CD4-positive, alpha-beta T cell treated with Interleukin-2 at 100 ng/mL for 4 hours (primary cell): ENCODE measurements at places on chromosomes 1 and 21.

- DNase-seq: no peak
These were observed 183.2 kb downstream of the TRABD2B start for GRCh38 chr1:47813970-47814369.

DNA sequence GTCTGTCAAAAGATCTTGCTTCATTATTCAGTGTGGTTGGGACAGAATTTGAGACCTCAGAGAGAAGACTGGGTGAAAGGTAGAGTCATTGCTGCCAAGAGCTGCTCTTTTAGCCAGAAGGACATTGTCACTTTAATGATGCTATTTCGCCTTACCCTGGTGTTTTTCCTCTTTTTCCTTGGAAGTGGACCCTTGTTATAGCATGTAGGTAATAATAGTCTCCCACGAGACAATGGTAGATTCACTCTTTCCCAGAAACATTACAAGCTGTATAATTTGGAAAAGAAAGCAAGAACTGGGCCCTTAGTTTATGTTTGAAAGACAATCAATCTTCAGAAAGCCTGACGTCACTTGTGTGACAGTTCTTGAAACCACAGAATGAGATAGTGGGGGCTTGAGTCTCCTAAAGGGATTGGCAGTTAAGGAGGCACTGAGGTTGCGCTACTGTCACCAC, 3.8 kb downstream of the SERTAD4 start:
- no peak for DNase-seq

DNA sequence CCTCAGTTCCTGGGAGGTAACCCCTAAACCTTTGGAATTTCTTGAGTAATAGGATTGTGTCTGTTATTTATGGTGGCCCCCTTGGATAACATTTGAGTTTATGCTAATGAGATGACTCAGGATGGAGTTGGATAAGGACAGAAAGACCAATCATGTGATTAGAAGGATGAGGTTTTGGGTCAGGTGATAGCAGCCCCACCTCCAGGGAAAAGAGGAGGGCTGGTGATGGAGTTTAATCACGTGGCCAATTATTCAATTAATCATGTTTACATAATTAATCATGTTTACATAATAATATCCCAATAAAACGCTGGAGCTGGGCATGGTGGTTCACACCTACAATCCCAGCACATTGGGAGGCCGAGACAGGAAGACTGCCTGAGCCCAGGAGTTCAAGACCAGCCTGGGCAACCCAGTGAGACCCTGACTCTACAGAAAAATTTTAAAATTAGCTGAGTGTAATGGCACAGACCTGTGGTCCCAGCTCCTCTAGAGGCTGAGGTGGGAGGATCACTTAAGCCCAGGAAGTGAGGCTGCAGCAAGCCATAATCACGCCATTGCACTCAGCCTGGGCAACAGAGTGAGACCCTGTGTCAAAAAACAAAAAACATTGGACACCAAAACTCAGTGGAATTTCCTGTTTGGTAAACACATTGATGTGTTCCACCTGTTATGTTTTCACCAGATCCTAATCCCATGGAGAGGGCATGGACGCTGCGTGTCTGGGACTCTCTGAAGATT, 73.3 kb downstream of the NUP210L start:
- no peak for DNase-seq

DNA sequence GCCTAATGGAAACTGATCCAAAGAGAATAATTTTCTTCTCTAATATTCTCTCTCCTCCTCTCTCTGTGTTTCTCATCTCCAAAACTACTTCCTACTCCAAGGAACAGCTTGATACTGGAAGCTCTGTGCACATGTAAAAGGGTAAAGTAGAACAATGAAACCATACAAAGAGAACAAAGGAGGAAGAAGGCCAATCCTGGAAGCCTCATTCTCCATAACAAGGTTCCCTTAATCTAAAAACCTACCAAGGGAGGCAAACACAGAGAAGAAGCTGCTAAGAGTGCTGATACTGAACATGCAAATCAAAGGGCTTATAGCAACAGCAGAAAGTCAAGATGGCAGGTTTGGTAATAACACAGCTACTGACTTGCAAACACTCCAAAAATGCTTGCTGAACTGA, 44.4 kb downstream of the SIPA1L2 start:
- no peak for DNase-seq

GRCh38 chr1:211944733-211945500, 90.4 kb downstream of the INTS7 start:
- no peak for DNase-seq

DNA sequence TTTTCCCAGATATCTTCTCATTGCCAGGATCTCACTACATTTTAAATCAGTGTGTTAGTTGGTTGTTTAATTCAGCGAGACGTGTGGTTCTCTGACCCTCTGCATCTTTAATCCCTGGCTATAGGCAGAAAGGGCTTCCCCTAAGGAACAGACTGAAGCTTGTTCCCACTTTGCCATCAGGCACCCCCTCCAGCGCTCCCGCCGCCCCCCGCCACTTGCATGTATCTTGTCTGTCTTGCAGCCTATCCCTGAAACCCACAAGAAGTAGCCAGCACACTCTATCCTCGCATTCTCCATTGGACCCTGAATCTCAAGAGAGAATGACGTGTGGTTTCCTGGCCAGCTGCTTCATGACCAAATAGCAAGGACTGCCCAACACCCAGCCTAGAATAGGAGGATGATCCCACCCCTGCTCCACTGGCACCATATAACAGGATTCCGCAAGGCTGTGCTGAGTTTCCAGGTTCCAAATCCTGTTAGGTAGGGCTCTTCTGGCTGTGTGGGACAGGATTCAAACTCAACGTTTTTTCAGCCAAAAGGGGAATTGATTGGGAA, 7.8 kb downstream of the CLDN19 start:
- DNase-seq: no peak

- no peak for DNase-seq
These were observed 48.9 kb upstream of the GORAB start for GRCh38 chr1:170483051-170483450.

- DNase-seq: peak; percentile 77
These were observed 17.2 kb upstream of the RLF start for GRCh38 chr1:40143891-40144575.

GRCh38 chr1:84236256-84236655, 65.3 kb upstream of the SAMD13 start:
- no peak for DNase-seq

- no peak for DNase-seq
These were observed 77.3 kb upstream of the AKT3 start for GRCh38 chr1:243927381-243927780.

GRCh38 chr1:19210772-19211549, 895 bp upstream of the UBR4 start:
- DNase-seq: no peak

- no peak for DNase-seq
These were observed 2.2 kb downstream of the CREG1 start for GRCh38 chr1:167551362-167551761.

- DNase-seq: no peak
These were observed at the start of gene FCRLA for GRCh38 chr1:161706482-161707347. TSS of gene FCRLA (plus strand) at chr1:161707229. CDS start at chr1:161707265, 36 bp downstream.

DNA sequence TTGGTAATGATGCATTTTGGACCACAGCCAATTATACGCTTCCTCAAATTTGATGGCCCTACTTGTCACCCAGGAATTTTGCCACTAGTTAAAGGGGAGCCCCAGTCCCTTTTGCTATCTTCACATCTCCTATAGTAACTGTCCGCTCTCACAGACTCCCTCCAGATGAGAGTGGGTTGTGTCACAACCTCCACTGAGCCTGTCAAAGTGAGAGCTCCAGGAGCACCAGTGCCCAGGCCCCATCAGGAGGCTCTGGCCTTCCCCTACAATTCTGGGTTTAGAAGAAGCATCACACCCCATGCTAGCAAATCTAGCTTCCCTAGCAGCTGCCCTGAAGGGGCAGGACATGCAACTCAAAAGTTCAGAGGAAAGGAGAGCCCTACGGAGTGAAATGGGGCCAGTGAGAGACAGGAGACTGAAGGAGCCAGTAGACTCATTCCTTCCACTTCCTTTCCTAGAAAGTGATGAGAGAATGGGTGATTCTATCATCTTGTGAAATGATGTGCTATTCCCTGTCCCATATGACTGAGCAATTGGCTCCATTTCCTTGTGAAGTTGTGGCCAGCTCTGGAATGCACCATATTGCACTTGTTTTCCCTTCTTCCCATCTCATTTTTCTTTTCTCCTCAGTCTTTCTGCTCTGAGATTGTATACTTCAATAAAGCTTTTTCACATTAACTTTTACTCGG, 541.3 kb downstream of the DPYD start:
- no peak for DNase-seq

DNA sequence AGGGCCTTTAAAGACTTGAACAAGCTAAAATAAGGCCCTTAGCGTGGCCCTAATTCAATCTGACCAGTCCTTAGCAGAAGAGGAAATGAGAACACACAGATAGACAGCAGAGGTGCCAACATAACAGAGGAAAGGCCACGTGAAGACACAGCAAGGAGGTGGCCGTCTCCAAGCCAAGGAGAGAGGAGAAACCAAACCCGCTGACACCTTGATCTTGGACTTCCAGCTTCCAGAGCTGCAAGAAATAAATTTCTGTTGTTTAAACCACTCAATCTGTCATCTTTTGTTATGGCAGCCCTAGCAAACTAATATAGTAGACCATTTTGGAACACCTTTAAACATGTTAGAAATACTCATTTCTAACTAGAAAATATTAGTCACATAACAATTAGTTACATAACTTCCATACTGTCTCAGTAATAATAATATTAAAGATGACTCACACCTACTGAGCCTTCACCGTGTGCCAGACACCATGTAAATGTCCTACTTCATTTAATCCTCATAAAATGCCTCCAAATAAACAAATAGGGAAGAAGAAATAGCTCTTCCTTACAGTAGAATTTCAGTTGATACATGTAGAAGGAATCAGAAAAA, 47.9 kb downstream of the S1PR1 start:
- no peak for DNase-seq

GRCh38 chr1:13549521-13549920, 34.1 kb upstream of the PDPN start:
- no peak for DNase-seq

DNA sequence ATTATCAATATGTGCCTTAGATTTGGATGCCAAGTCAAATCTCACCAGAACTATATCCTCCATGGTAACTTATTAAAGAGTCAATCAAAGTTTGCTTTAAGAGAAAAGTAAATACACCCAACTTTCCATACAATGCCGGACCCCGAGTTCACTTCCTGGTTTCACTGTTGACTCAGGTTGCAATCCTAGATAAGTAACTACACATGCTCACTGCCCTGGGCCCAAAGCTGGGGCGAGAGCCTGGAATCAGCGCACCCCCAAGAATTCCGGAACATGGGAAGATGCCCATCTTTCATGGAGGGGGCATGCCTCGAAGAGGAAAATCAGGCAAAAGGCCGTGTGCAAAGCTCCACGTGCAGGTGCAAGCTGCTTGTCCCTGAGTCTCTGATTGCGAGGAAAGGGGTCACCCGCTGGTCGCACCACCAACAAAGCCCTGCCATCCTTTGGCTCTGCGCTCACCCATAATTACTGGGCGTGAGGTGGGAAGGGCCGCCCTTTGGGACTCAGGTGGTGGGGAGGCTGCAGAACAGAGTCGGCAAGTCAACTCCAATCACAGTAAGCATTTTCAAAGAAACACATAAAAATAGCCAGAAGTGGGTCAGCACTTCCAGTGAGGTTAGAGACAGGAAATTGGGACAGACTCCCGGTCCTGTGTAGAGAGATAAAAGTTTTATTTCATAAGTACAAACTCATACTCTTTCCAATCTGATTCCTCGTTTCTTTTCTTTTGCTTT, 167.7 kb downstream of the TOMM20 start:
- DNase-seq: no peak

- DNase-seq: no peak
These were observed 1.6 kb downstream of the TMEM50B start for GRCh38 chr21:33478182-33478581.

DNA sequence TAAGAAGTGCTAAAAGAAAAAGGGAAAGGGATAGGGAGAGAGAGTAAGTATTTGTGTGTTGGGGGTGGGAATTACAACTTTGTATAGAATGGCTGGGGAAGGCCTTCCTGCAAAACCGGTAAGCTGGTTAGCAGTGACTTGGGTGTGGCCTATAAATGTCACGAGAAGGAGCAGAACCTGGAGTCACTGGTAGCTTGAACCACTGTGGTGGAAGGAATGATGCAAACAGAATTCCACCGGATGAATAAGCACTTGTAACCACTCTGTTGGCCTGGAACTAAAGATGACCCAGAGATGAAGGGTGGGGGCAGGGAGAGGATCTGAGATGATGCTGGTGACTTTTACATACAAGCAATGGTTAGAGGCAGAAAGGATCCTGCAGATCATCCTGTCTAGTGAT, 8.9 kb downstream of the XKR8 start:
- no peak for DNase-seq

DNA sequence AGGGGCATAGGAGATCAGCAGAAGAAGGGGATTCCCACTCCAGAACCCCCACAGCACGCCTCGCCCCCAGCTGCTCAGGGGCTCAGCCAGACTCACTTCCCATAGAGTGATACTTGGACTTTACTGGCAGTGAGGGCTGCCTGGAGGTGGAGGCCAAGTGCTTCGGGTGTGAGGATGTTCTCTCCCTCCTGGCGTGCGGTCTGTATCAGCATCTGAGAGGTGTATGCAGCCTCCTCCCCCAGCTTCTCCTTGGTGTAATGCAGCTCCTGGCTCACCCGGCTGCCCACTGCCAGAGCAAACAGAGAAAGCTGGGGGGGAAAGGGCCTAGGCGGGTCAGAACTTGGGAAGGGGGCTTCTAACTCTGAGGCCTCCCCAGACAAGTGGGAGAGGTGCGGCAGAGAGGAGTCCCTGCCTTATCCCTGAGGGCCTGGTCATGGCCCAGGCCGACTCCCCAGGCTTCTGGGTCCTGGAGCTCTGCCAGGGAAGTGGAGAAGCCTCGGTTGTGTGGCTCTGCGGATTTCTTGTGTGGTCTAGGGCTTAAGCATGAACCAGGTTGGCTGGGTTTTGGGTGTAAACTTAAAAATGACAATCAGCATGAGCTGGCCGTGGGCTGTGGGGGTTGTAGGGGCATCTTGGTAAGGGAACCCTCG, 10.9 kb downstream of the PTCH2 start:
- DNase-seq: no peak

GRCh38 chr1:65992165-65992821, 199.6 kb downstream of the PDE4B start:
- DNase-seq: no peak

DNA sequence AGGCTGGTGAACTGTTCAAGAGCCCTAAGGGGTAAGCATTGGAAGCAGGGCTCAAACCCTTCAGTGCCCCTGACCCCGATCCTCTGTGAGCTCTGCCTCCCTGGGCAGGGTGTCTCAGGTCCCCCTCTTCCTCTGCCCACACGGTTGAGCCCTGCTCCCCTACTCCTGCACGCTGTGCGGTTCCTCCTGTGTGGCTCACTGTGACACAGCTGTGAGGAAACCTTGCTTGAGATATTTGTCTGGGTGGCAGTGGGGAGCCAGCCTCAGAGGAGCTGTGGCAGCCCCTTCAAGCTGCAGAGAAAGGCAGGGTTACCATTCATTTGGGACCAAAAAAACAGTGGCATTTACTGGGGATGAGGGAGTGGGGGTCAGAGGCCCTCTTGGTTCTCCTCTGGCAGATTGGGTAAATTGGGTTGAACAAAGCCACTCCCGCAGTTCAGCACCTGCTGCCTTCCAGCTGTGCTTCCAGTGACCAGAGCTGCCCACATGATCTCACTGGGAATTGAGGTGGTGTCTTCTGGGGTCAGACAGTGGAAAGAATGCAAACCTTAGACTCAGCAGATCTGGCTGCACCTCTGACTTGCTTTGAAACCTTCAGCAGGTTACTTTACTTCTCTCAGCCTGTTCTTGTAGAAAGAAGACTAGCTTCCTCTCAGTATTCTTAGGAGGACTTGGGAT, 60.6 kb upstream of the CD1D start:
- no peak for DNase-seq
